ENCODE measurements at places on chromosomes 6 and 20.

DNA sequence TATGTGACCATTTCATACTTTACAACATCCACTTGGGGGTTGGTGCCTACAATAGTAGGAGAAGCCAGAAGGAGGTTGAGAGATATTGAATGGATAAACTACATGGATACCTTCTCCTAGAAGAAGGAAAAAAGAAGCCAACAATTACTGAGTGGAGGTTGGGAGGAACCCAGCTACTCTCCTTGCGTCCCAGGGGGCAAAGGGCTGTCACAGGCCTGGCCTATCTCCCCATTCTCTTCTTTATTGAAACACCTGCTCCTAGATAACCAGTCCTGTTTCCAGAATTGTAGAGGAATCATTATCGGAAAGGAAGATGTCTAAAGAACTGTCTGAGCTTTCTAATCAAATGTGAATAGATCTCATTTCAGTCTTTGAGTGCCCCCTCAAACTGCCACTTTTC, 115.1 kb downstream of the MAP7 start:
- DNase-seq: no peak

GRCh38 chr6:7332090-7332745, 19.2 kb upstream of the SSR1 start:
- no peak for DNase-seq

- no peak for DNase-seq
These were observed 22.1 kb downstream of the NUDT3 start for GRCh38 chr6:34370361-34370760.

GRCh38 chr20:361561-361960, 14.7 kb downstream of the NRSN2 start:
- DNase-seq: no peak

GRCh38 chr6:41705311-41705995, 30.0 kb downstream of the TFEB start:
- DNase-seq: no peak

- DNase-seq: no peak
These were observed 292.2 kb upstream of the RSPO3 start for GRCh38 chr6:126826166-126826714.

DNA sequence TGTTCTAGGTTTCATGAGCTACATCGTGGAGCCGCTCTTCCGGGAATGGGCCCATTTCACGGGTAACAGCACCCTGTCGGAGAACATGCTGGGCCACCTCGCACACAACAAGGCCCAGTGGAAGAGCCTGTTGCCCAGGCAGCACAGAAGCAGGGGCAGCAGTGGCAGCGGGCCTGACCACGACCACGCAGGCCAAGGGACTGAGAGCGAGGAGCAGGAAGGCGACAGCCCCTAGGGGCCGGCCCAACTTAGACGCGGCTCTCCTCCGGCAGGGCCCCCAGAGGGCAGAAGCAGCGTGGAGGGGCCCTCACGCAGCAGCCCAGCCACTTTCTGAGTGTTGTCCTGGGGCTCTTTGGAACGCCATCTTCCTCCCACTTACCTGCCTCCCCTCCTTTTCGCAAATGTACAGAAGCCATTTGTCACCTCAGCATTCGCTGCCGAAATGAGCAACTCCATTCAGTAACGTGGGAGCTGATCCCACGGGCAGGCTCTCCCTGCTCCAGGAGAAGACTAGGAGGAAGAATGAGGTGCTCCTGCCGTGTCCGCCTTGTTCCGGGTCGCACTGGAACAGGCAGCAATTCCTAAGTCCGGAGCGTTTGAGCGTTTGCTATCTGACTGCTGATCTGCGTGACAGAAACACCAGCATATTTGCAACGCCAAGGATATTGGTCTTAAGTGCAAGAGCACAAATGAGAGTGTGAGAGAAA, 58.4 kb downstream of the MTFR2 start:
- no peak for DNase-seq

DNA sequence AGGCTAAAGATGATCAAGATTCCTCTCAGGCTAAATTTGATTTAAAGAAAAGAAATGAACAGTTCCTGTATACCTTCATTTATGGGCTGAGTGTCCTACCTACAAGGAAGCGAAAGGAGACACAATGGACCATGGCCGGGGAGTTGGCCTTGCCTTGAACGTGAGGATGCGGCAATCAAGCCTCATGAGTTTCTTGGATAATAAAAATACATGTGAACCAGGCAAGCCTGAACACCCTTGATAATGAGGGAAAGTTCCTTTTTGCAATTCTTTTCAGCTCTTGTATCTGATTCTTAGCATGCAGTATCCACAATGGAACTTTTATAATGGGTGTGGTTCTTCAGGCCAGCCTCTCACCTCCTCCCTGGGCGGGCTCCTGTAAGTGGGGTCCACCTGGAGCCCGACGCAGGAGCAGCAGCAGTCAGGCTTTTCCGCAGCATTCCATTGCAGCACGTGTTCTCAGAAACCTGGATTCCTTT, 83.8 kb downstream of the RNASET2 start:
- DNase-seq: no peak

- no peak for DNase-seq
These were observed 659.0 kb upstream of the HS3ST5 start for GRCh38 chr6:115001731-115002350.

DNA sequence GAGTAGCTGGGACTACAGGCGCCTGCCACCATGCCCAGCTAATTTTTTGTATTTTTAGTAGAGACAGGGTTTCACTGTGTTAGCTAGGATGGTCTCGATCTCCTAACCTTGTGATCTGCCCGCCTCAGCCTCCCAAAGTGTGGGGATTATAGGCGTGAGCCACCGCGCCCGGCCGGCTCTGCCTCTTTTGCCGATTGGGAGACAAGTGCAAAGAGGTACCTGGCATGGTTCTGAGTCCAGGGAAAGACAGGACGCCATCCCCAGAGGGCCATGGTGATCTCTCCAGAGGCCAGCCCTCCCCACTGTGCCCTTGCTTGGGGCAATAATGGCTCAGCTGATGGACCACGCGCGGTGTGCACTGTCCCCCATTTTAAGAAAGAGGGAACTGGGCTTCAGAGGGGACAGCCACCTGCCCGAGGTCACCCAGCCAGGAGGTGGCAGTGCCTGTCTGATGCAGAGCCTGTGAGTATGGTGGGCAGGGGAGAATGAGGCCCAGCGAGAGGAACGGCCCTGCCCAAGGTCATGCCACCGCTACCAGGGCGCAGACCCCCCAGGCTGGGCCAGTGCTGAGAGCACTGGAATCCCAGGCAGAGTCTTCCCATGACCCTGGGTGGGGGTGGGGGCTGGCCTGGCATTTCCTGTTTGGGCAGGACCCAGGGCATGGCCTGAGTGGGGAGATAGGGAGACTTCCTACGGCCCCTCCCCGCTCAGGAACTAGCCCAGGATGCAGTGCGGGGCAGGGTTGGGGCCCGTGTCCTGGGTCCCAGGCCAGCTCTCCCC, 61.0 kb downstream of the SNAI1 start:
- DNase-seq: no peak

GRCh38 chr6:18165751-18166150, 10.5 kb downstream of the KDM1B start:
- no peak for DNase-seq

DNA sequence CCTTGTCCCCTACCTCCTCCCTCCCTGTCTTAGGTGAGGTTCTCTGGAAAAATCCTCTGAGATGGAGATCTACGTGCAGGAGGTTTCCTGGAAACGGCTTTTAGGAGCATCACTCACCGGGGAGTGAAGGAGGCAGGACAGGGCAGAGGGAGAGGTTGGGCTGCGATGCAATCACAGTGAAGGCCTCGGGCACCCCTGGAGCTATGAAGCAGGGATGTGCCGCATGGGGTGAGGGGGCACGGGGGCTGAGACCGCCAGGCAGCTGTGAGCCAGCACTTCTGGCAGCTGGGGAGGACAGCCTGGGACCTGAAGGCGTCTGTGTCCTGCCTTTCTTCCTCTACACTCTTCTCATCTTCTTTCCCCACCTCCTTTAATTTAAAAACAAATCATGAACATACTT, 12.9 kb upstream of the GLP1R start:
- no peak for DNase-seq

DNA sequence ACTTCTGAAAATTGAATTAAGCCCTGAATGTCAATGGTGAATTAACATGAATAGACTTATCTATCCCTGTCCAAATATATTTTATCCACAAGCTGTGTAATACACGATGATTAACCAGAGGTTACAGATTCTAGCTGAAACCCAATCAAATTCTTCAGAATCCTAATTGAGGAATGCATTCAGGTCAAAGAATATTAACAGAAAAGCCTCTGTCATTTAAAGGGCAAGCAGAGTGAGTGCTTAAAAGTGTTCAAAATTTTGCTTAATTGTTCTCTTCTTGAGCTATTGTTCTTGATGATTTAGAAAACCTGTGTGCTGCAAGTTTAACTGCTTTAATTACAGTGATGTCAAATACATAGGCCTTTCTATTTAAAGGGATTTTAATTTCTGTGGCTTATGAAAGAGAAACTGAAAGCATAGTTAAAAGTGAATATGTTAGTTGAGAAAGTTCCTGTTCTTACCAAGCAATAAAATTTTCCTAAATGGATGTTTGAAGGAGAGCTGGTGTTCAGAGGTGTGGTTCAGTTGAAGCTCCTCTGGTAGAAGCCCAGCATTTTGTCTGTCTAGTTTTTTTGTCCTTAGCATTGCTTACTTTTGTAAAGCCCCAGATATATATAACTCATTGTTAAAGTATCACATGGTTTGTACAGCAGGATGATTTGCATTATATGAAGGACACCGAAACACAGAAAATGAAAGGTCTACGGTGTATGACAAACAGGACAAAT, 466.3 kb upstream of the PLCB4 start:
- no peak for DNase-seq

DNA sequence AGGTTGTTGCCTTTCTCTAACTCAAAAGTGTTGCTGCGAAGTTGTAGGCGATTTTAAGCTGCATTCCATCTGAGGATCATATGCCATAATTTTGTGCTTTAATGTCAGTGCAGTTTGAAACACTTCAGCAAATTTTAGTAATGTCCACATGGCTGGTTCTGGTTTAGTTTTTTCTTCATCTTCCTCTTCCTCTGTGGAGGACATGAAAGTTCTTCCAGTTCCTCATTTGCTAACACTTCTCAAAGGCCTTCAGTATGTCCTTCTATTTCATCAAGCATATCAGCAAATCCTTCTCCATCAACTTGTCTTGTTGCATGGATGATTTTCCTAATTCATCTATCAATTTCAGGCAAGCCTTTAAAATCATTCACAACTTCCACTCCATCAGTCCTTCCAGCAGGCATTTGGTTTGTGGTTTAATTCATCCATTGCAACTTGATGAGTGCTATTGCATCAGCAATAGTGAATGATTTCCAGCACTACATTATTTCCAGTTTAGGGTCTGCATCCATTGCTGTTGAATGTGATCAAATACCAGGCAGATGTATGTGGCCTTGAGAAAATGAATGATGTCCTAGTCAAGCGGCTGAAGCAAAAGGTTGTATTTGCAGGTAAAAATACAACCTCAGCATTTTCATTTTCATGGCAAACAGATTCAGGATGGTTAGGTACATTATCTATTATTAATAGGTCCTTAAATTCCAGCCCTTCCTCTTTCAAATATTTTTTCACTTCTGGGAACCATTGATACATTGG, 20.2 kb downstream of the SHLD1 start:
- DNase-seq: no peak

DNA sequence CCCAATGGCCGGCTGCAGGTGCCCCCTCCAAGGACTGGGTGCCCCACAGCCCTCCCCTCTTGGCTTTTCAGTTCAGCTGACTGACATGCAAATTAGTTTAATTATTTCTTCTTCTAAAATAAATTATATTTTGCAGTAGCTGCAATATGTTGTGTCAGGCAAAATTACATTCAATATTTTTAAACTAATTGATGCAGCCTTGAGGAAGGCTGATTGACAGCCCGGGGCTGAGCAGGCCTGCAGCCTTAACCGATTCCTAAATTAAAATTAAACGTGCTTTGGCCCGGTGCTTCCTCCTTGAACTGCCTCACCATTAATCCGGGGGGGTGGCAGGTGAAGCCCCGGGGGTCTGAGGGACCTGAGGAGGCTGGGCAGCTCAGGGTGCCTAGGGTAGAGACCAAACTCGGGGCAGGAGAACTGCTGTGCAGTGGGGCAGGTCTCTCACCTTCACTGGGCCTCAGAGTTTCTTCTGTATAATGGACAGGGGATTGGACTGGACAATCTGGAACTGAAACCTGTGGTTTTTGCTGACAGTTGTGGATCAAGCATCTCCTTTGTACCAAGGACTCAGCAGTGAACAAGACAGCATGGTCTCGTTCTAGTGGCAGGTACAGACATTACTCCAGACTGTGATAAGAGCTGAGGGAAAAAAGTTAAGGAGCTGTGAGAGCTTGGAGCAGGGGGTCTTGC, 72.5 kb downstream of the CD40 start:
- DNase-seq: no peak

DNA sequence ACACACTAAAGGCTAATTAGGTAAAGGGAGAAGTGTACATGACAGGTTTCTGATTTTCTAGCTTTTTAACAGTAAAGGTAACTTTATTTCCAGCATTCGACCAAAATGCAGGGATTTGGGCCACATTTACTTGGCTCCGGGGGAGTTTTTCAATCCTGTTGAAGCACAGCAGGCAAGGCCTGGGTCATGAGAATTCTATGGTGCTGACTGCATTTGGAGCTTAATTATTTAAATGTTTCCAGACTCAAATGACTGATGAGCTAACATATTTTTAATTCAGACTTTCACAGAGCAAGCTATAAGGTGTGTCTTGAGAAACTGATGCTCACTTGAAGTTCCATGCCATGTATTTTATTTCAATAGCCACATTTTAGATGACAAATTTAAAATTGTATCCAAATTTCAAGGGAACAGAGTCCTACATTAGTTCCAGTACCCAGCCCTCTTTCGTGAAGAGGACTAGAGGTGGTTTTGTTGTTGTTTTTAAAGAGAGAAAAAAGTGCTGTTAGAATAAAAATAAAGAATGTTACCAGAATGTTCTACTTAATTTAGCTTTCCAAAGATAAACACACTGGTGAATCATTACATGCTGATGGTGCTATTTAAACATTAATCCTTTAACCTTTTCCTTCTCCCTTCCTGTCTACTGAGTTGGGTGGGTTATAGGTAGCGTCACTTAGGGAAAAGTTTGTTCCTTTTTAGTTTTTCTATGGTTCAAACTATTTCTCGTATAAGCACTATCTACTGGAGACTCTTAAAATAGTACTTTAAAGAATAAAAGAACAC, 82.3 kb upstream of the PHACTR2 start:
- DNase-seq: no peak

DNA sequence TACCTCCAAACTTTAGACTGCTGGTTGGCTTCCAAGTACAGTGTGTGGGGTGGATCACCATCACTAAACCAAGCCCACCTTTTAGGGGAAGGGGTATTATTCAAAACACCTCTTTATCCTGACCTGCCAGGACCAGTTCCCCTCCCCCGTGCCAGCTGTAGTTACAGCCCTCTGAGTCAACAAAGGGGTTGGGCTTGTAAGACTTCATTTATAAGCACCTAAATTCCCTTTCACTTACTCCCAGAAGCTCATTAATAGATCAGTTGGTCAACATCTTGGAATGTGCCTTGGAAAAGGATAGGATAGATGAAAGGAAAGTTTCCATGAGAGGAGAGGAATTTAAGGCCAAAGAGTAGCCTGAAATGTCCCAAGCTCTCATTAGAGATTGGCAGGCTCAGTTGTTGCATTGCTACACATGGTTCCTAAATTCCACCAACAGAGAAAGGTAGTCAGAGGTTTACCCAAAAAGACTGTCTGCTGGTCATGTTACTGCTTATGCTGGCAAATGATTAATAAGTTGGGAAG, 59.2 kb downstream of the TNFAIP3 start:
- no peak for DNase-seq
